Ureter (tissue), 1 donor: ENCODE measurements at places on chromosomes 13 and 19. TPM values are rescaled to one million over a fixed set of nuclear protein-coding genes. Genes with fewer than 3 reads are reported as not detected.

C1QTNF9 gene
- total RNA-seq: 0.26 TPM

WDR88 gene
- not detected for total RNA-seq

MCF2L gene
- total RNA-seq: 115 TPM

TBXA2R gene
- 4.5 TPM for total RNA-seq

DNA sequence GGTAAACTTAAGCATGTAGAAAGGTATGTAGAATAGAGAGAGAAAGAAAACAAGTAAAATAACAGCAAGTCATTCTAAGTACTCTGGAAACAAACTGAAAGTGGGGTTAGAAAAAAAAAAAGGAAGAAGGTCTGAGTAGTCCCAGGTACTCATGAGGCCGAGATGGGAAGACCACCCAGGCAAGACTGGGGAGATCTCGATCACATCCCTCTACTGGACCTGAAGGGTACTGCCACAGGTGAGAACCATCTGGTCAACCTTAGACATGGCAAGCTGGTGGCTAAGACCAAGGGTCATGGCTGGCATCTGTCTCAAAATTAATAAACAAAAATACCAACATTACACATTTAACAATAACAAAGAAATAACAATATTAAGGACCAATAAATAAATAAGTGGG, 36.3 kb upstream of the ZNF724 start:
- no peak for DNase-seq

GRCh38 chr13:91785431-91786119, 387.2 kb downstream of the GPC5 start:
- DNase-seq: no peak

DNA sequence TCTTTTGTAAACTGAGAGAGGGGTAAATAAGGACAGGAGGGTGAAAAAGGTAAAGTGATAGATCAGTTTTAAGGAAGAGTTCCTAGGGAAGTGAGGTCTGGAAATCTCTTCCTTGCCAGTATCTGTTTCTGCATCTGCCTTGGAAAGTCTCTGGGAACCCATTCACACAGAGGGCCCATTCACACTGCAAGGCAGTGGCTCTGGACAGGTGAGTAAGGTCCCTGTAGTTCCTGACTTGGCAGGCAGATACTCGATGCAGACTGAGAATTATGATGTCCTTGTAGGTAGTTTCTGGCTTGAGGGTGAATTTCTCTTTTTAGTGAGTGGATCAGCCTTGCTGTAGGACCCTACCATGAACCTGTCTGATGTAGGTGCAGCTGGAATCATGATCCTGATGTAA, 293.3 kb downstream of the NALCN start:
- no peak for DNase-seq

- DNase-seq: no peak
Measured at GRCh38 chr13:32829269-32829668, 187.0 kb upstream of the KL start.

GRCh38 chr19:48186015-48186414, 15.5 kb downstream of the ZSWIM9 start:
- no peak for DNase-seq

GRCh38 chr19:2609389-2610116, 92.9 kb downstream of the GNG7 start:
- DNase-seq: no peak
